ENCODE measurements at places on chromosomes 16 and 17.

DNA sequence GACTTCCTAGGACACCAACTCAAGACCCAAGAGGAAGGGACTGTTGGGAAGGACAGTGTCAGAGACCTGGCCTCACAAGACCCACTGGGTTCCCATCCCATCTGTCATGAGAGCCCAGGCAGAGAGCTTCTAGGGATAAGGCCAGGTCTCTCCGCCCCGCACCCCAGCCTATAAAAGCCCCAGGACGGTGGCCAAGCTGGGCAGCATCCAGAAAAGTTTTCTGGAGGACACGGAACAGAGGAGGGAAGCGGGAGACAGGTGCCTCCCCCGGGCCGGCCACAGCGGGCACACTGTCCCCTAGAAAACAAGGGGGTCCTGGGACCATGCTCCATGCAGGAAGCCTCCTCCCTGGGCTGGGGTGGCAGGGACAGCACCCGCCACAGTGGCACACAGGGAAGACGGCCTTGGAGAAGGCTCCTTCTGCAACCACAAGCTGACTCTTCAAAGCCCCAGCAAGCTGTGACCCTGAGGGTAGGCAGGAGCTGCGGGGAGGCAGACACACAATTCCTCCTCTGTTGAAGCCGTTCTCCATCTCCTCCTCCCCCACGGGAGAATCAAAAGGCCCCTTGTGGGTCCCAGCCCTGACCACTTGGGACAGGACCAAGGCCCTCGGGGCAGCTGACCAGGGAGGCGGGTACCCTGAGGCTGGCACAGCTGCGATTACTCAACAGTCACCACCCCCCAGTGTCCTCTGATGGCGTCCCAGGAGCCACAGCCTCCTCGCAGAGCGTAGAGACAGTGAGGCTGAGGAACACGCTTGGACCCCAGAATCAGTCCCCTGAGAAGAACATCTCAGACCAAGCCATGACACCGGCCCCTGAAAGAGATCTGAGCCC, 26.1 kb downstream of the TRPV3 start:
- no peak for DNase-seq

- no peak for DNase-seq
Observed at GRCh38 chr17:21288571-21289017, 4.1 kb downstream of the MAP2K3 start.

DNA sequence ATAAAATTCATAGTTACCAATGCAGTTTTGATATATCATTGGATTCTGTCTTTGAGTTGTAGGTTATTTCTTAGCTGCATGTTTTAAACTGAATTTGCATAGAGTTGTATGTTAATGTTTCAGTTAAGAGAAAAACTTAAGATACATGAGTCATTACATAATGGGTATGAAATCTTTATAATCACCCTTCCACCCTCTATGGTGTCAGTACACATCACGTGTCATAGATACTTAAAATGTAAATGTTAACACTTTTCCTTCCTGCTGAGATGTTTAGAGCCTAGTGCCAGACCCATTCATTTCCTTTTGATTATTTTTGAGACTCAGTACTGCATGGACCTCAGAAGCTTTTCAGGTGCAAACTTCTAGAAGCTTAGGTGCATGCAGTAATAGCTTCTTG, 20.5 kb downstream of the ZNF207 start:
- DNase-seq: no peak

- DNase-seq: no peak
Observed at GRCh38 chr16:84156342-84156784, 11.3 kb downstream of the DNAAF1 start.

DNA sequence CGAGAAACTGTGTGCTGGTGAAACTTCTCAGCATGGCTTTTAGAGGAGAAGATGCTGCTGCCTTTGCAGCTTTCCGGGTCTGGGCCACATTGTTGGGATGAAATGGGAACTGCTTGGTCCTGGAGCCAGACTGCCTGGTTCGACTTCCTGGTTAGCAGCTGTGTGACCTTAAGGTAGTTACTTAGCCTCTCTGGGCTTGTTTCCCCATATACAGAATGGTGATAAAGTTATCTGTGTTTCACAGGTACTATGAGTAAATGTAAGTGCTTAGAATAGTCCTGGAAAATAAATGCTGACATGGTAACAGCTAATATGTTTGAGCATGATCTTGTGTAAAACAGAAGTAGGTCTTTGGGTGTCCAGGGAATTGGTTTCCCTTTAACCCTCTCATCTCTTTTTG, 26.3 kb downstream of the AKAP1 start:
- no peak for DNase-seq

GRCh38 chr16:67999985-68000384, 701 bp upstream of the DPEP2 start:
- DNase-seq: no peak

GRCh38 chr17:65193716-65194293, 56.6 kb downstream of the RGS9 start:
- no peak for DNase-seq

DNA sequence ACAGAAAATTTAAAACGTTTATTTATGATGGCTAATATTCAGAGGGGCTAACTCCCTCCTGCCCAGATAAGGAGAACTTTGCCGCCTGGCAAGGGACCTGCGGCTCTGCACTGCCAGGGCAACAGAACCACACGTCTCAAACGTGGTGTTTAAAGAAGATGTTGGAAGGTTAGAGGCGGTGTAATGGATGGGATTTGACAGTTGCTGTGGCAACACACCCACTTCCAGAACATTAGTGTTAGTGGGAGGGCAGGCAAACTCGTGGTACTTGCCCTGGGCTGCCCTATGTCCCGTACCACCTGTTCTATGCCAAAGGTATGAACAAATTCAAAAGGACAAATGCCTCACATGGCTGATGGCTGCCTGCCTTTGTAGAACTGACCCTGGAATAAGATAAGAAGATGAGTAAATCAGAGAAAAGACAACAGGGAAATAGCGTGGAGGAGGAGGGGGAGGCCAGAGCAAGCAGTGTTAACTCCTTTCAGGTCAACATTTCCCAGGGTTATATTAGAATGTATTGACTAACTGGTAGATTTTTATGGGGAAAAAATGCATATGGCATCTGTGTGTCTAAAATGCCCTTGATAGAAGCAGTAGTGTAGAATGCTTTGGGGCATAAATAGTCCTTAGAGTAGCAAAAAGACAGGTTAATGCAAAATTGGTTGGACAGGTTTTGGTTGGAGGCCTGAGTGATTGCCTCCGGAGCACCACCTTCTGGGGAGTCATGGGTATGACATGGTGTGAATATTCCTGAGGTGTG, 30.8 kb downstream of the HLF start:
- peak; percentile 51 for DNase-seq

GRCh38 chr16:15586716-15587115, 56.2 kb downstream of the MARF1 start:
- DNase-seq: no peak

DNA sequence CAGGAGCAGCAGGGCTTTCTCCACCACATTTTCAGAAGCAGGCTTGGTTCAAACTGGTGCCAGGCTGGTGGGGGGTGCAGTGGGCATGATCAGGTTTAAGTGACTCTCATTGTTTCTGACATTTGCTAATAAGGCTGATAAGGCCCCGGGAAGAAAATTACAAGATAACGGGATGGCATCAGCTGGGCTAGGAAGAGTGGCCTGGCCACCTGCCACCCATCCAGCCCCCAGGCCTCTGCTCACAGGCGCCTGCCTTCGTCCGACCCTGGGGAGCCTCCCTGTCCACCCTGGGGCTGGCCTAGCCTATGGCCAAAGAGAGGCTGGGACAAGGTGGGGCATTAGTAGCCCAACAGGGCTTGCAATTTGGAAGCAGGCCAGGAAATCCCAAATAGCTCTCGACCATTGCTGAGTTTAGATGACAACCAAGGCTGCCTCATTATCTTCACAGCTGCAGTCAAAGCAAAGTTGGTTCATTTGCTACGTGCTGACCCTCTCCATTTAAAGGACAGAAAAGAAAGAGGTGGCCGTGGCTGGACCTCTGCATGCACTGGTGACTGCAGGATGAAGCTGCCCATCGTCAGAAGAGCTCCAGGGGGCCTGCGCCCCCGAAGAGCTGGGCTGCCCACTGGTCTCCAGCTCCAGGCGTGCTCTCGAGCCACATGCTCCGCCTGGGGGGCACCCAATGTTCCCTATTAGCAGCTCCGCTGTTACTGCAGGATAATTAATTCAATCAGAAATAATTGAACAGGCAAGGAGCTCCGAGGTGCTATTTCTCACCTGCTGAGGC, 44.9 kb downstream of the PEMT start:
- no peak for DNase-seq

GRCh38 chr16:4114257-4115208, 1.7 kb downstream of the ADCY9 start:
- no peak for DNase-seq

- no peak for DNase-seq
Observed at GRCh38 chr17:32487473-32488176, 832 bp downstream of the CDK5R1 start.

DNA sequence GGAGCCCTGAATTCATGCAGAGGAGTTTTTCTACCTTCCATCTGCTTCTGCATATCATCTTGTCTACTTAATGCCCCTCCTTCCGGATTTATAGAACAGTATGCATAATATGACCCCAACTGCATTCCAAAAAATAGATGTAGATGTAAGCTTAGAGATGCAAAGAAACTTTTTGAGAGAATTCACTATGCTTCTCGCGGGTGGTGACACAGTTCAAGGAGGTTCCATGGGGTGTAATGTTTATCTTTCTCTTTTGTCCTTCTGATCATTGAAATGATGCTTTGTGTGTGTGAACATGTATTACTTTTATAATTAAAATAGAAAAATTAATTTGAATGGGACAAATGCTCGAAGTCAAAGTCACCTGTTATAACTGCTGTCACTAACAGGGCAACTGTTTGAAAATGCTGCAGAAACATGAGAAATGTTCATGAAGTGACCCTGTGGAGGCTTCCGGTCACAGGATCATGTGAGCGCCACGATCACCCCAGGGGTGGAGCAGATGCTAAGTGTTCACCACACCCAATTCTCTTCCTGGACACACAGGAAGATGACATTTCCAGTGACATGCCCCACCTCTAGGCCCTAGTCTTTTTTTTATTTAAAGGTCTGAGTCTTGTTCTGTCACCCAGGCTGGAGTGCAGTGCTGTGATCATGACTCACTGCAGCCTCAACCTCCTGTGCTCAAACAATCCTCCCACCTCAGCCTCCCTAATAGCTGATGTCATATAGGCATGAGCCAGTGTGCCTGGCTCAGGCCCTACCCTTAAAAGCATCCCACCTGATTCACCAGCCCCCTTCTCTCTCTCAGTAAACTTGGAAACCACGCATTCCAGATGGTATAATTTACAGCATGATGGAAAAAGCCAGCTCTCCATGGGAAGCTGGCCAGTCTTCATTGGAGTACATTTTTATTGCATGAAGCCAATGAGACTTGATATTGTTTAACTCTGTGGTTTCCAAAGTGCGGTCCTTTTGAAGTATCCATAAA, 21.0 kb upstream of the AGRP start:
- DNase-seq: peak; percentile 40

GRCh38 chr17:77055453-77055852, 85.3 kb upstream of the SEC14L1 start:
- DNase-seq: no peak

- DNase-seq: no peak
Observed at GRCh38 chr16:79716645-79717332, 116.3 kb upstream of the MAF start.

DNA sequence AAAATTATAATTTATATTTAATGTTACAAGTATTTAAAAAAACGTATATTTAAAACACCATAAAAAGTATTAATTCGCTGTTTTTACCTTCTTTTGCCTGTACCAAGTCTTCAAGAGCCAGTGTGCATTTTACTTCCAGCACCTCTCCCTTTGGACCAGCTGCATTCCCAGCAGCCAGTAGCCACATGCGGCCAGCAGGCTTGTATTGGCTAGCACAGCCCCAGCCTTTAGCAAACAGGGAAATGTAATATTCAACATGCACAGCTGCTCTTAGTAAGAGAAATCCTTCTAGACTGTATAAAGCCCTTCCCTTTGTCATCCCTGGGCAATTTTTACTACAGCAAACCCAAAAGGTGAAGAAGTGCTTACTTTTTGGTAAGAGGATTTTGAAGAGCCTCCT, 6.6 kb downstream of the DHODH start:
- DNase-seq: no peak

GRCh38 chr16:88062341-88063210, 111.3 kb downstream of the BANP start:
- DNase-seq: no peak

DNA sequence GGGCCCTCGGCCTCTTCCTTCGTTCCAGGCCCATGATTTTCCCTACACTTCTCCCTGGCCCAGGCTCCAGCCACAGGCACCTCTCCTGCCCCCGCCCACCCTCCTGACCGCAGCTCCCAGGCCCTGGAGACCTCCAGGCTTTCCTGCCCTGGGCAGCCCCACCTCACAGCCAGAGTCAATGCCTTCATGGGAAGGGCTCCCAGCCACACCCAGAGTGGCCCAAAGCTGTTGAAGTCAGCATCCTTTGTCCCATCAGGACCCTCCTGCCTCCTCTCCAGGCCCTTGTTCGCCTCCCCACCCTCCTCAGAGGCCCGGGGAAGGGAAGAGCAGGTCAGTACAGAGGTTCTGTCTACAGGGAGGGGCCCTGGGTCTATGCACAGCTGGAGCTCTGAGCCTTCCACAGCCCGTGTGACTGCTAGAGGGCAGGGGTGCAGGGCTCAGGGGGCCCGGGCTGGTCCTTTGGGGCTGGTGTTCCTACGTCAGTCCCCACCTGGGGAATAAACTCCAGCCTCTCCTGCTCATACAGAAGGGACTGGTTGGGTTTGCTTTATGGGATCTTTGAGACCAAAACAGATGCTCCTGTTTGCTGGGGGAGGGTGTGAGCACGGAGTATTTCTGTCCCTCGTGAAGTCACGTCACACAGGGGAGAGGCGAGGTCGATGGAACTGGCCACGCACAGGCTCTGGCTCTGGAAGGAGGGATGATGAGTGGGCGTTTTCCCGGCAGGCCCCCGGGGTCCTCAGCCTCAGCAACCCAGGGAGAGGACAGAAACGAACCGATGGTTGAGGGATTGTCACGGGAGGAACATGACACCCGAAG, 20.3 kb downstream of the TRARG1 start:
- no peak for DNase-seq
